ENCODE measurements at places on chromosomes 5 and 9. TPM values are rescaled to one million over a fixed set of nuclear protein-coding genes. Genes with fewer than 3 reads are reported as not detected.

Gene RASEF
- not detected for total RNA-seq

- ATAC-seq = no peak
Measured at GRCh38 chr5:166618526-166618925, 1672.9 kb upstream of the WWC1 start.

Gene DBH
- total RNA-seq = not detected

- ATAC-seq = no peak
Measured at GRCh38 chr9:86732514-86733171, 214.7 kb downstream of the GAS1 start.

Measured in activated T-helper 17 cell treated with anti-CD3 and anti-CD28 coated beads, Interleukin-2, amount 50 U/mL, for 72 hours (primary cell).